ENCODE measurements at places on chromosomes 4 and X.

GRCh38 chr4:161714022-161714751 is 449.6 kb downstream of the FSTL5 start:
- no peak for DNase-seq

DNA sequence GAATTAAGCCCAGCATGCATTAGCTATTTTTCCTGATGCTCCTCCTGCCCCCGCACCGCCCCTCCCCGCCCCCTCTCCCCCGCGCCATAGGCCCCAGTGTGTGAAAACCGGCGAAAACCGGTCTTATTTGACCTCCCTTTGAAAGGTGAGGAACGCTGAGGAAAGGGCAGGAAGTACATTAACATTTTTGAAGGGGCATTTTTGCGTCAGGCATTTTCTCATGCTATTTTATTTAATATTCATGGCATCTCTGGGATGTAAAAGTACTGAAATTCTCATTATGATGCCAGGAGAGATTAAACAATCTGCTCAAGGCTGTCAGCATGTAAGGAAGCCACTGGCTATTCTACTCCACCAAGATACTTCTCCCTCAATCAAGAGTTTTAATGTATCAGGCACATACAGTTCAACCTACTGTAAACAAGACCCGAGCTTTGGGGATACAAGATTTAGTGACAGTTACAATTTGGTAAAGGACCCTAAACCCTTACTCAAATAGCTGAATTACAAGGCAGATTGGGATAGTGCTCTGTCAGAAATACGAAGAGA is 1.2 kb upstream of the NMU start:
- no peak for DNase-seq

DNA sequence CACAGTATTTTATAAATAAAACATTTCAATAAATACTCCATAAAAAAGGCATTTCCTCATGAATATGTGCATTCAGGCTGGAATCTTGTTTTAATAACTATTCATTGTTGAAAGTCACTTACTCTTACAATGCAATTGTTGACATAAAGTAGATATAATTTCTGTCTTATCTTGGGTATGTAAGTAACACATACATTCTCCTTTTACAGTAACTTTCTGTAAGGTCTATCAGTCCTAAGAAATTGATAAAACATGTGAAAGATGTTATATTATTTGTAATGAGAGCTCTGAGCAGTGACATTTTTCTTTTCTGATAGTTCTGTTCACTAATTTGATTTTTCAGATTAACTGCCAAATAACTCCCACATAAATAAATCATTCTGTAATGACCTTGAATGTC is 1249.2 kb downstream of the STIM2 start:
- no peak for DNase-seq

DNA sequence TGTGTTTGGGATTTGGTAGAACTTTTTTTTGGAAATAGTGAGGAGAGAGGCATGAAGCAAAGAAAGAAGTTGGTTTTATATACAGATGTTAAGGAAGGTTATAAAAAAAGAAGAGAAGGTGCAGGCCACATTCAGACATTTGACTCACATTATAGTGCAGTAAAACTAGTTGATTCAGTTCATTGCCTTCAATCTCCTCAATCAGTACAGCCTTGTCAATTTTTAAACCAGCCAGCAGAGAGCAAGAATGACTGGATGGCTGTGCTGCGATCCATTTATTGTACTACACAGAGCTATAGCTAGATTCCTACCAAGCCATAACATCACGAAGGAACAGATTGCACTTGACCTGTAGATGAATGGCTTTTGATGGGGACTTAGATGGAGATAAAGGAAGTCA is 79.7 kb upstream of the LSM6 start:
- no peak for DNase-seq

DNA sequence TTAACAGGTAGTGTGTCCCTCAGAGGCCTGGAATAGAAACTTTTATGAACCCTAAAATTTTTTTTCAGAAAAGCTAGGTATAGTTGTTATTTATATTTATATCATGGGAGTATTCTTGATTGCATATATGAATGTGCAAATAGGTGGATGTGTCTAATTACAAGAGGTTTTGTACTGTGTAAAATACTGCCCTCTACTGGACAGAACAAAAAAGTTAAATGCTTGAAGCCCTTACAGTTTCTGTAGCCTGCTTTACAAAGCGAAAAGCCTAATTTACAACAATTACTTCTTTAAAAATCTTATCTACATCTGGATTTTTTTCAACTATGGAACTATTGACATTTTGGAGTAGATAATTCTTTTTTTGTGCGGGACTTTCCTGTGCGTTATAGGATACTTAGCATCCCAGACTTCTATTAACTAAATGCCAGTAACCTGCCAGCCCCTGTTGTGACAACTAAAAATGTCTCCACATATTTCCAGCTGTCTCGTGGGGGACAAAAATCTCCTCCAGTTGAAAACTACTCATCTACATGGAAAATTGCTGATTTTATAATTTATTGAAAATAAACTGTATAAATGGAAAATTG is 35.1 kb downstream of the ENPEP start:
- DNase-seq: no peak

GRCh38 chr4:47444031-47444430 is 19.5 kb downstream of the COMMD8 start:
- DNase-seq: no peak

GRCh38 chr4:89221167-89221867 is 86.3 kb downstream of the GPRIN3 start:
- DNase-seq: no peak

DNA sequence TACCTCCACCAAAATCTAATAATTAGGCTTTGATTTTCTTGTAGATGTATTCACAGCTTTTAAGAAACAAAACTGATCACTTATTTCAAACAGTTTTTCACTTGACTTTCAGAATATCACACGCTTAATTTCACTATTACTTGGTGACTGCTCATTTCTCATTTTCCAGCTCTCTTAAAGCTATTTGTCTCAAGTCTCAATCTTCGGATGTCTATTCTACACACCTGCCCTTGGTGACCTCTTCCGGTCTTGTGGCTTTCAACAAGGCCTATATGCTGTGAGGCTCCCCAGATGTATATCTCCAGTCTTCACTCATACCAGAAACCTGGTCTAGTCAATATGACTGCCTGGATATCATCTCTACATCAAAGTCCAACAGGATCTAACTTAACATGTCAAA is 34.9 kb upstream of the ANXA10 start:
- DNase-seq: no peak

DNA sequence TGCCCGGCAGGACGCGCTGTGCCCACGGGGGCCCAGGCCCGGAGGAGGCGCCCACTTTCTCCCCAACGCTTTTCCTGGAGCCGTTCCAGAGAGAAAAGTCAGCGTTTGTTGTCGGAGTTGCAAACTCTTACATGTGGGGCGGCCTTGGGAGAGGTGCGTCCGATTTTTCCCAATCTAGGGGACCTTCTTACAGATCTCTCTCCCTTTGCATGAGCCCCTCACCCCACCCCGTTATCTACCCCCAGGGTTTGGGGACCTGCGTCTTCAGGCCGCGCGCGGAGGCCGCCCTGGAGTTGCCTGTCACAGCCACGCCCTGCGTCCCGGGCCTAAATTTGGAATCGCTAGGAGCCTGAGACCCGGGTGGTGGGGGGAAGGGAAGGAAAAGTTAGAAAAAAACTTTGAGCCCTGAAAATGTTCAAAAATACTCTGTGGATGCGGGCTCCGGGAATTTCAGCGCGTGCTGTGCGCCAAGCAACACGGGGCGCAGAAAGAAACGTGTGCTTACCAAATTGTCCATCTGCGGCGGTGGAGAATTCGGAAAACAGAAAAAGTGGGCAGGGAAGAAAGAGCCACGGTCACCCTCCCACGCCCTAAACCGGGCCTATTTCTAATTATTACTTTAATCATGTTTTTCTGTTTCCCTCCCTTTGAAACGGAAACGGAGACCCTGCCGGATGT is 587 bp downstream of the CD99 start:
- peak; percentile 59 for DNase-seq

DNA sequence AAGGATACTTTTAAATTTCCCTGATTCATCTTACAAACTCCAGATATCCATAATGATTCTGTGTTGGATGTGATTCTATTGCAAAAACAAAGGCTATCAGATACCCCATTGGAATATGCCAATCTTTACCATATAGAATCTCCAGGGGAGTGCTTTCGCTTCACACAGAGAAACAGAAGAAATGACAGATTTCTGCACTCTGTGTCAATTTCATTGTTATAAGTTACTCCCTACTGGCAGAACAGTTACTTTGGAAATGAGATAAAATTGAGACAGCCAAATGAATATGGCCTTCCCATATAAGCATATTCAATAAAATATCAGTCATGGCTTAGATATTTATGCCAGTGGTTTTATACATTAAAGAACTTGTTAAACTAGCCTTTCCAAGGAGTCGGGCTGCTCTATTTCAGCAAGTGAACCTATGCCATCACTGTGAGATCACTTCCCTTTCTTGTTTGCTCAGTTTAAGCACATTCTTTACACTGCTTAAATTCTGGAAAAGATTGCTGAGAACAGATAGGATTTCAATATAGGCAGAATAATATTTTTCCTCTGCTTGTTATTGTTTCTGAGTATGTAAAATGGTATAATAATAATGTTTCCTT is 127.5 kb upstream of the ANXA10 start:
- DNase-seq: no peak

- no peak for DNase-seq
These were observed 49.5 kb downstream of the JADE3 start for GRCh38 chrX:46961574-46962283.

Data from activated CD4-positive, alpha-beta T cell treated with anti-CD3 and anti-CD28 coated beads, Interleukin-2, amount 50 U/mL, for 48 hours (primary cell).